ENCODE measurements at places on chromosomes 2 and 18. TPM values are rescaled to one million over a fixed set of nuclear protein-coding genes. Genes with fewer than 3 reads are reported as not detected.

GRCh38 chr2:176976736-176977685 lies 235.6 kb upstream of the HNRNPA3 start:
- no peak for DNase-seq

- no peak for DNase-seq
These were observed 116.5 kb downstream of the ATP9B start for GRCh38 chr18:79185648-79186047.

GRCh38 chr18:33097126-33097525 lies 324.3 kb upstream of the KLHL14 start:
- no peak for DNase-seq

DNA sequence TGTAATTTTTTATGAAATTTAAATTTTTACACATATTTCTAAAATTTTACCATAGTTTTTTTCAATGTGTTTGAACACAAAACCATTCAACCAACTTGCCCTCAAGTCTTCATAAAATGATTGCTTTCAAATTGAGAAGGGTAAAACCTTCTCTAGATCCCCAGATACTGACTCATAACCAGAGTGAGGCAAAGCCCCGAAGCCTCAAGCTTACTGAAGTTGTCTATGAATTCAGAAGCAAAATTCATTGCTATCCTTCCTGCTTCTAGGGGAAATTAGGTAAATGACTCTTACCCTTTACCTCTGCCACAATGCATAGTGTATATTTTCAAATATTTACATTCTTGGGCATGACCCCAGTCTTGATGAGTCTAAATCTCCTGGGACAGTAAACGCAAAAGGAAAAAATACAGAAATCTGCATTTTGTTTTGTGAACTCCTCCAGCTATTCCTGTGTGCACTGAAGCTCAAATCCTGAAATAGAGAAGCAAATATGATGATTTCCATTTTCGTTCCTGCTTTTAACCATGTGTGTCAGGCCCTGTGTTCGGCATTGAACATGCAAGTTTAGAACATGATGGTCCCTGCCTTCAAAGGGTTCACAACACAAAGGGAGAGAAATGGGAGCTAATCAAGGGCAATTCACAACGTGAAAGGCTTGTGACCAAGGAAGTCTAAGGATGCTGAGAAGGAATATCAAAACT lies 246.3 kb downstream of the SUCLG1 start:
- DNase-seq, result no peak

GRCh38 chr2:66305718-66306117 lies 129.2 kb upstream of the MEIS1 start:
- DNase-seq, result peak; percentile 73

- no peak for DNase-seq
These were observed 346.6 kb upstream of the KCNH7 start for GRCh38 chr2:163185160-163185559.

DNA sequence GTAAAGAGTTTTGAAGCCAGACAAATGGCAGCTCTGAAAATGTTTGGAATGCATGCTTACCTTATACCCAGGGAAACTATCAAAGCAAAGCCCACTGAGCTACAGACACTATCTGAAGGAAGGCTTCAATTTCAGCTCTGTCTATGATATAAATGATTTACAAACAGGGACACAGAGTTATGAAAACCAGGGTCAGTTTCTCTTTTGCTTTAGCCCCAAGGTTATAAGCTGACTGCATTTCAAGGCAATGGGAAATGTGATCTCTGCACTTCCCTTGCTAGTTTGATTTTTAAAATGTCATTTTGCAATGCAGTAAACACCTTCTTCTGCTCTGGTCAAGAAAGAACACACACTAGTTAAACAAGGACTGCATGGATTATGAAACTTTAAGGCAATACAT lies 65.2 kb upstream of the CCDC195 start:
- no peak for DNase-seq

DNA sequence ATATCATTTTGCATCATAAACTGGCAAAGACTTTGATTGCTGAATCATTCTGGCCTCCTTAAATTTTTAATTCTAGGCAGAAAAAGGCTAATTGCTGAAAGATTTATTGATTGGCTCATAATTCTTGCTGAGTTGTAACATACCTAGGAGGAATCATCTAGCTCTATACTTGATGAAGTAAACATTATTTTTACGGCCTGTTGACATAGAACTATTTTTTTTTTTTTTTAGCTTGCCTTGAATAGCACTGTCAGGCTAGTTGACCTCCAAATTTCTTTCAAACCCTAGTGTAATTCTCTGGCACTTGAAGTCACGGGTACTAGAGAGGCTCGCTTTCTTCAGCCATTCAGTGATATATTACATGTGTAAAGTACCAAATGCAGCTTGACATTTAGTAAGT lies 2.8 kb downstream of the SERPINB12 start:
- no peak for DNase-seq

GRCh38 chr2:203400805-203401585 lies 72.8 kb downstream of the ABI2 start:
- DNase-seq, result no peak

DNA sequence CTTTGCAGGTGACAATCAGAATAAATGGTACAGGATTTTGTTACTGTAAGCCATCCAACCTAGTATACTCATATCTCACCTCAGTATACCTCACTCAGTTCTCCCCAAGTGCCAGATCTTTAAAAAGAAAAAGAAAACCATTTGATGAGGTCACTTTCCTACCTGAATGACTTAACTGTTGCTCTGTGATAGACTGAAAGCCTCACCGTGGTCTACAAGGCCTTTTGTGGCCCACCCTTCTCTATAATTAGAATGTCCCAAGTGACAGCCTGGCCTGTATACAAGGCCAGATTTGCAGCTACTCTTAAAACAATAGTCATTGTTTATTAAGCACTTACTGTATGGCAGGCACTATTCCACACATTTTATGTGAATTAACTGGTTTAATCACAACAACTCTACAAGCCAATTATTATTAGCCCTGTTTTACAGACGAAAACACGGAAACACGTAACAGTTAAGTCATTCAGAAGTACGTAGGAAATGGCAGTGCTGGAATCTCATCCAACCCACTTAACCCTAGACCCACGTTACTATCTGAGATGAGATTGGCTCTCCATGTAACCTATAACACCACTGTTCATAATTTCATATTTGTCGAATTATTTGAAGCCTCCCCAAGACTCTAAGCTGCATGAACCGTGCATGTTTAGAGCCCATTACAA lies 28.3 kb downstream of the PKP4 start:
- DNase-seq, result no peak

GRCh38 chr2:72180351-72180750 lies 32.7 kb upstream of the CYP26B1 start:
- DNase-seq, result no peak

The ACMSD gene
- total RNA-seq, result not detected

The LTBP1 gene
- 90.4 TPM for total RNA-seq

The NYAP2 gene
- total RNA-seq, result not detected

The ZNG1B gene
- total RNA-seq, result 33.9 TPM

The RBM45 gene
- total RNA-seq, result 5.6 TPM

The TMEM37 gene
- 4.5 TPM for total RNA-seq
